ENCODE measurements at places on chromosomes 3 and 15.

- DNase-seq: no peak
These were observed 1005.9 kb downstream of the ZPLD1 start for GRCh38 chr3:103440539-103441203.

- no peak for DNase-seq
These were observed 18.9 kb upstream of the GREM1 start for GRCh38 chr15:32698773-32699390.

GRCh38 chr3:100426067-100426682 lies 24.8 kb downstream of the LNP1 start:
- no peak for DNase-seq

- DNase-seq: no peak
These were observed 51.7 kb upstream of the COL8A1 start for GRCh38 chr3:99586701-99587100.

DNA sequence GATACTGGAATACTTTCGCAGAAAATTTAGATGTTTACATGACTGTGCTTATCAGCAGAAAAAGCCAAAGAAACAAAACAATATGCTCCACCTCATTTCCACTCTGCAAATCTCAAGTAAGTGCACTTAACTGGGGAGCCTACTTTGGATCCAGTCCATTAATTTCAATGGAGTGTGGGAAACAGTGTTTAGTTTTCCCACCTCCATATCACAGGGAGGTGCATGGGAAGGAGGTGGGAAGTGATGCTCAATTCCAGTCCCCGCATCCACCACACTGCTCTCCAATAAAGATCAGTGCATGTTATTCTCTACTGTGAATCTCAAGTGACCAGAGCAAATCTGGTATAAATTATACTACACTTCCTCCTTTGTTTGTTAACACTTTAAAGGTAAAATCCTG lies 2.9 kb downstream of the NEDD4 start:
- DNase-seq: no peak

All from activated CD8-positive, alpha-beta memory T cell treated with anti-CD3 and anti-CD28 coated beads for 4 hours (primary cell).